ENCODE measurements at places on chromosomes 4 and X.

- no peak for DNase-seq
Measured at GRCh38 chrX:108134724-108135123, 43.1 kb downstream of the ATG4A start.

GRCh38 chrX:153611298-153612095 is 12.6 kb upstream of the CCNQ start:
- DNase-seq, result no peak

DNA sequence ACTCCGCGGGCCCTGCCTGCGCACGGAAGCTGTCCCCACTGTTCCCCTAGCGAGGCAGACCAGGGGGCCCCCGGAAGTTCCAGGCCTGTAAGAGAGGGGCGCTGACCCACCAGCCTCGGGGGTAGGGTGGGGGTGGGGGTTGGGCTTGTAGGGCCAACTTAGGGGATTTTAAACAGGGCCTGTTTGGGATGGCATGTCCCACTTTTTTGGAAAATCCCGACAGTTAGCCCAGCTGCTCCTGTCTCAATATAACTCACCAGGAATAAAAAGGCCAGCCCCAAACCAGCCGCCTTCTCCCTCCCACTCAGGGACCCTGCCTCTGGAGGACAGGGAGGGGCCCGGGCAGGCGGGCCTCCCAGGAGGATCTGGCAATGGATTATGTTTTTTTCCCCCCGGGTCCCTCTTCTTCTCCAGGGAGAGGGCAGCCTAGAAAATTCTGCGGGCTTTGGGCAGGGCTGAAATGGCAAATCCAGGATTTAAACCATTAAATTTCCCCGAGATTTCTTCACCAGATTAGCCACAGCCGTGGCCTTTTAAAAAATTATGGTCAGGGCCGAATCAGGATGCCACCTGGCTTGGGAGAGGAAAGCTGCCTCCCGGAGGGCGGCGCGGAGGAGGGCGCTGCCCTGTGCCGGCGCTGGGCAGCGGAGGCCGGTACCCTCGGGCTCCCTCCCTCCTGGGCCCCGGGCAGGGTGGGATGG is 957 bp downstream of the PPP2R2C start:
- no peak for DNase-seq

- no peak for DNase-seq
Measured at GRCh38 chr4:74490736-74491135, 45.8 kb downstream of the AREG start.

DNA sequence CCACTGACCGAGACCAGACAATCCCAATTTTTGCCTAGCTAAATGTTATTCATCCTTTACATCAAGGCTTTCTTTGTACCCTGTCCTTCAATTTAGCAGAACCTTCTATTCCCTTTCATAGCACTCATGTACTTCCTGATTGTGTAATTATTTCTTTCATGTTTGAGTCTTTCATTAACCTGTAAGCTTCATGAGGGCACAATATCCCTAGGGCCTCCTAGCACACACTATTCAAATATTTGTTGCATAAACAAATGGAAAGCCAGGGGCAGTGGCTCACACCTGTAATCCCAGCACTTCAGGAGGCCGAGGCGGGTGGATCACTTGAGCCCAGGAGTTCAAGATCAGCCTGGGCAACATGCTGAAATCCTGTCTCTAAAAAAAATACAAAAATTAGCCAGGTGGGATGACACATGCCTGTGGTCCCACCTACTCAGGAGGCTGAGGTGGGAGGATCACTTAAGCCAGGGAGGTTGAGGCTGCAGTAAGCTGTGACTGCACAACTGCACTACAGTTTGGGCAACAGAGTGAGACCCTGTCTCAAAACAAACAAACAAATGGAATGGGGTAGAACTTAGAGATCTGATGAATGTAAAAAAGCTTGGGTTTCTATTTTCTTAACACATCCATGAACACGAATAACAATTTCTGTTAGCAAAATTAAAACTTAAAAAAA is 59.0 kb downstream of the SAT1 start:
- DNase-seq, result no peak

DNA sequence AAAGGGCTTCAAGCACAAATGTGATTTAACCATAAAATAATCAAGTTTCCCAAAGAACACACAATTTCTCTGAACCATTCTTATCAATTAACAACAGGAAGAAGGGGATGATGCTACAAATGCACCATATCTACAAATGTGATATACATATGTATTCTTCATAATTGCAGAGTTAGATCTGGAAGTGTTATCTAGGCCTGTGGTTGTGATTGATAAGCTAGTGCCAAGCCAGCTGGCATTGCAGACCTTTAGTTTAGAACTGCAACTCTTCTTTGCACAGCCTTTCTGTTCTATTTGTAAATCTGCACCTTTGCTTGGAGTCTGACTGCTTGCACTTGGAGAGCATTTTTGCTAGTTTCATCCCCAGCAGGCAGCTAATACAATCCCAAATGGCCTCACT is 145.5 kb upstream of the NPY2R start:
- no peak for DNase-seq

DNA sequence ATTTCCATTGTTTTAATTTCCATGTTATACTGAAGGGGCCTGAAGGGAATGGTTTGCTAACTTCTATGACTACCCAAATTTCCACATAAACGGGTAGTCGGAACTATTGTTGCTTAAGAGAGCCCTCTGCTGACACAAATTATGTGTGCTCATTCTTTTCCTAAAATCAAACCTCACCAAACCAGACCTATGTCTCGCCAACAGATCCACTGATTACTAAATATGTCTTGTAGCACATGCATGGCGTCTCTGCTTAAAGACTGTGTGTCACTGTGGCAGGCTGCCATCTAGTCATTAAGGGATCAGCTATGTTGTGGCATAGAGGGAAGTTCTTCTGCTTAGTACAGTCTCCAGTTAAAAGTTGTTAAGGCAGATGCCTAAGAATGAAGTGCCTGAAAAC is 25.1 kb downstream of the PIR start:
- DNase-seq, result no peak

GRCh38 chrX:125786316-125786715 is 379.8 kb downstream of the DCAF12L2 start:
- no peak for DNase-seq

DNA sequence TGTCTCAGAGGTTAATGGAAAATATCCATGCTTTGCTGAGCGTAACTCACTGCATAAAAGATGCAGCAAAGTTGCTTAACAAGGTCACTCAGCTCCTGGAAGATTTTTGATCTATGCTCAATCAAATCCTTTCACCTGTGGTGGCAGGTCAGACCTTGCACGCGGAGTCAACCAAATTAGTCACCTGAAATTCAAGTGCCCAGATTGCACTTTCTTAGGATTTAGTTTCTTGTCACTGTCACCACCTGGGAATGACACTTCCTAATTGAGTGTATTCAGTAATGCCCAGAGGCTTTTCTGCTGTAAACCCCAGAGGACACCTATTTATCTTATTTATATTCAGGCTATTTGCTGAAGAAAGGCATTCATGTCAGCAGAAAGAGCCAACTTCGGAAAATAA is 215.8 kb upstream of the SMIM31 start:
- DNase-seq, result no peak

DNA sequence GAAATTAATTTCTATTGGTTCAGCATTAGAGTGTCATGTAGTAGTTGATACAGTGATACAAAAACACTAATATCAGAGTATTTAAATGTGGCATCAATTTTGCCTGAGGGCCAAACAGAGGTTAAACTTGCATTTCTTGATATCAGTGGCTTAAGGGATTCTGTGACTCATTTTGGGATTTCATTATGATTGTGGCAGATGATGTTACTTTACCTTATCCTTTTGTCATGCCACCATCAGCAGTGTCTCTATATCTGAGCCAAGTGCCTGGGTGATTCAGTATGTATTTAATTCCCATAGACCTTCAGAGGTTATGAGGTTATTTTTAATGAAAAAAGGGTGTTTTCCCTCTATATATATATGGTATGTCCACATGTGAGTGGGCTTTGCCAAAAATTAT is 582.9 kb downstream of the ADGRL3 start:
- DNase-seq, result no peak

DNA sequence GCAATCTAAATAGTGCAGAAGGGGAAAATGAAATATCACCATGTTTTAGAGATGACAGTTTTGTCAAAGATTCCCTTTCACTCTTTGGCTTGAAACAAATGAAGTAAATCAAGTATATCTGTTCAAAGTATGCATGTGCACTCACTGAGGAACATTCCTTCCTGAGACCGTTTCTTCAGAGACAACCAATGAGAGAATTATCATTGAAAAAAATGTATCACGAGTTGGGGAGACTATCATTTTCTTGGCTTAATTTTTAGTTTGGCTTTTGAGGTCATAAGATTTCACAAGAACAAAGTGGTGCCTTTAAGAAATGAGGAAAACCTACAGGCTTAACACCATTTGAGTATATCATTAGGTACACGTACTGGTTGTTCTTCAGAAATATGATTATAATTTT is 56.3 kb downstream of the PCDH7 start:
- DNase-seq, result no peak

DNA sequence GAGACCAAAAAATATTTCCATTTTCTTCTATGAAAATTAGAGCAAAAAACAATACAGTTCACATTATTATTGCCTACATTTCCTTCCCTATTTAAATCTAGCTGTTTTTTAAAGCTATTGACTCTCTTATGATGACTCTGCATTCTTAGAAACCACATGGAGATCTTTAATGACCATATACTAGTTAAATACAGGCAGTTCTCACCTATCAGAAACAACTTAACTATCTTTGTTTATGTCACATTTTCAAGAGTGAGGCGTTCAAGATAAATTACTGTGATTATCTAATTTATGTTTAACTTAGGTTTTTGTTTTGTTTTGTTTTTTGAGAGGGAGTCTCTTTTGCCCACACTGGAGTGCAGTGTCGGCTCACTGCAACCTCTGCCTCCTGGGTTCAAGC is 3.0 kb downstream of the CISD2 start:
- DNase-seq, result no peak

- DNase-seq, result no peak
Measured at GRCh38 chr4:156888762-156889161, 82.8 kb downstream of the PDGFC start.

DNA sequence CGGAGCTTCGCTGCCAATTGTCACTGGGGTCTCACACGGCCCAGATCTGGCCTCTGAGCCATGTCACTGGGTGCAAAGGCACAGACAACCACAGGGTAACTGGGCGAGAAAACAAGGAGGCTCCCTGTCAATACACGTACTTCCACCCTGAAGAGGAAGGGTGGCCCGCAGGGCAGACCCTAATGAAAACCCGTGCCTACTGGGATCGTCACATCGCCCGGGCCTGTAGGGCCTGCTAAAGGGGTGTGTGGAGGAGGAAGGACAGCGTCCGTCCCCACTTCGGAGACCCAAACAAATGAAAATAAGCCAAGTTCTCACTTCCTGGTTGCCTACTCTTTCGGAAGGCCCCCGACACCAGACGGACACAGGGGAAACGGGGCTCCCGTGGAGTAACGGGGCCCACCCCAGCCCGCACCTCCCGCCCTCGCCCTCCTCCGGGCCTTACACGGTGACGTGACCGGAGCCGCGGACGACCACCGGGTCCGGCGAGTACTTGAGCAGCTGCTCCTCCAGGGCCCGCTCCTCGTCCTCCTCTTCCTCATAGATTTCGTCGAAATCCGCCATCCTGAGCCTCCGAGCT is 578 bp downstream of the CHIC2 start:
- DNase-seq, result peak; percentile 2

GRCh38 chr4:150896497-150896896 is 118.6 kb downstream of the LRBA start:
- DNase-seq, result no peak

DNA sequence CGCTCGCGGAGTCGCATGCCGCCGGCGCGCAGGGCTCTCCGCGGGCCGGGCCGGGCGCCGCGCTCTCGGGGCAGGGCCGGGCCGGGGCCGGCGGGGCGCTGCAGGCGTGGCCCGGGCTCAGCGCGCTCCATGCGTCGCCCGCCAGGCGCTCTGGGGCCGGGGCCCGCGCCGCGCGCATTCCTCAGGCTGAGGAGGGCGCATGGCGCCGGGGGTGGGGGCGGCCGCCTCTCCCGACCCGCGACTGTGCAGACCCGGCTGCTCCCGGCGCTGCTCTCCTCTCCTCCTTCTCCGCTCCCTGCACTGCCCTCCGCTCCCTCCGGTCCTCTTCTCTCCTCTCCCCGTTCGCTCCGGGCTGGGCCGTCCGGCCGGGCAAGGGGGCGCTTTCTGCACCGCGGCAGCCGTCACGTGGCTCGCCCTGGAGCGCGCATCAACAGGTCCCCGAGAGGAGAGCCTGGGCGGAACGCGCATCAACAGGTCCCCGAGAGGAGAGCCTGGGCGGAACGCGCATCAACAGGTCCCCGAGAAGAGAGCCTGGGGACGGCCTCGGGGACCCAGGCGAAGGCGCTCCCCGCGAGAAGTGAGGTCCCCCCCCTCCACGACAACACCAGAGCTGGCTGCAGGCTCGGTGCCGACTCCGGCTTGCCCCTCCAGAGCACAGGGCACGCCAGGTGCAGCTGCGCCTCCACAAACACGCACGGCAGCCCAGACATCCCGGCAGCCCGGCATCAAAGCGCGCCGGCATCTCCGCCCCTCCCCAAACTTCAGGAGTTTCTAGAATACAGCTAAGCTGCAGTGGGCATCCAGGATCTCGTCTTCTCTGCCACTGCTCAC is 12.9 kb downstream of the PPP2R3B start:
- DNase-seq, result no peak

DNA sequence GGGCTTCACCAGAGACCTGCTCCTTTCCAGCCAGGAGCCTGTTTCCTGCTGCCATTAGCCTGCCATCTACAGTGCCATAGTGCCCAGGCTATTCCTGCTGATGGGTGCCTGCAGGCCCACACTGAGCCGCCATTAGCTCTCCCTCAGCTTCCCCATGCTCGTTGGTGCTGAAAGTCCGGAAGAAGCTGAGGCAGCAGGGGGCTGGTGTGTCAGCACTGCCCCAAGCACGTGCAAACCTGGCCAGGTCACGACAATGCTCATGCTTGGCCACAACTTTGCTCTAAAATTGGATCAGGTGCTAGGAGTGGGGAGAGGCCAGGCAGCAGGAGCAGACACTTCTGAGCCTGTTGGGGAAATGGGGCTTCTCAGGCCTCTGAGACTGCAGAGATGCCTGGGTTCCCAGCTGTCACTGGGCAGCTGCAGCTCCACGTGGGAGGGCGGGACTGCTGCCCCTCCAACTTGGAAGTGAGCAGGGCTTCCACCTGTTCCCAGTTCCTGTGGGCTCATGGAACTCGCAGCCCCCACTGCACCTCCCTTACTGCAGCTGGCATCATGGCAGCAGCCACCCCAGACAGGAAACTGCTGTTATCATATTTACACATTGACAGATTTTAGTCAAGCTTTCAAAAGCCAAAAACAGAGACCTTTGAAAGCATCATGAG is 913.9 kb downstream of the FSTL5 start:
- DNase-seq, result no peak

All from stimulated activated CD8-positive, alpha-beta memory T cell treated with anti-CD3 and anti-CD28 coated beads, Interleukin-2, amount 100 ng/mL, for 1 hour (primary cell).